ENCODE measurements at places on chromosomes 3 and 15.

GRCh38 chr15:51758645-51759044, 7.2 kb downstream of the TMOD2 start:
- DNase-seq, result no peak

DNA sequence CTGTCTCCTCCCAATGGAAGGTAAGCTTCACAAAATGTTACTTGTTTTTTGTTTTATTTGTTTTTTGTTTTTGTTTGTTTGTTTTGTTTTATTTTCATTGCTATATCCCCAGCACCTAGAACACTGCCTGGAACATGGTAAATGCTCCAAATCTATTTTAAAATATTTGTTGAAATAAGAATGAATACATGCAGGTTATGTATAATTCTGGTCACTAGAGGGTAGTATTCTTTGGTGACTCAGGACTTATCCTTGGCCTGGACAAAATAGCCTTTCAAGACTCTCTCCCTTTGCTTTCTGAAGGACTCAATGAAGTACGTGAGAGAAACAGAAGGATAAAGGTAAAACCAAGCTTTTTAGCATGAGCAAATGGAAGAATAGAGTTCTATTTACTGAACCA, 46.9 kb upstream of the PPP2R3A start:
- no peak for DNase-seq

- DNase-seq, result no peak
Measured at GRCh38 chr3:110846971-110847370, 224.6 kb upstream of the NECTIN3 start.

DNA sequence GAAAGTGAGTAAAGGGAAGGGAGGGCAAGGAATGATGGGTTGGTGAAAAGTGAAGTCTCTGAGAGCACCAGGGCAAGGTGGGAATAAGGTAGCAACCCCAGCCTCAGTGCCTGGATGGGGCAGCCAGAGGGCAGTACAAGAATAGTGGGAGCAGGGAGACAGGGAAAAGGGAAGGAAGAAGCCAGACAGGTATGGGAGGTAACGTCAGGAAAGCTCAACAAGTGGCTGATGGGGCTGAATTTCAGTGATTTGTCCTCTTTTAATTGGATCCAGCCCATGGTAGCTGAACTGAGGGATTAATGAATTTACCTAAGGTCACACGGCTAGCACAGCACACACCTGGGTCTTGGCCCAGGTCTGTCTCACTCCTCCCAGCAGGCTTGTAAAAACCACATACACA, 12.6 kb downstream of the RORA start:
- DNase-seq, result no peak

GRCh38 chr15:25783607-25784540, 79.3 kb downstream of the ATP10A start:
- DNase-seq, result peak; percentile 22

- DNase-seq, result no peak
Measured at GRCh38 chr3:71138410-71138809, 445.1 kb downstream of the FOXP1 start.

- DNase-seq, result no peak
Measured at GRCh38 chr3:155208183-155208800, 85.2 kb downstream of the STRIT1 start.

- DNase-seq, result no peak
Measured at GRCh38 chr15:60941448-60941847, 287.7 kb downstream of the RORA start.

DNA sequence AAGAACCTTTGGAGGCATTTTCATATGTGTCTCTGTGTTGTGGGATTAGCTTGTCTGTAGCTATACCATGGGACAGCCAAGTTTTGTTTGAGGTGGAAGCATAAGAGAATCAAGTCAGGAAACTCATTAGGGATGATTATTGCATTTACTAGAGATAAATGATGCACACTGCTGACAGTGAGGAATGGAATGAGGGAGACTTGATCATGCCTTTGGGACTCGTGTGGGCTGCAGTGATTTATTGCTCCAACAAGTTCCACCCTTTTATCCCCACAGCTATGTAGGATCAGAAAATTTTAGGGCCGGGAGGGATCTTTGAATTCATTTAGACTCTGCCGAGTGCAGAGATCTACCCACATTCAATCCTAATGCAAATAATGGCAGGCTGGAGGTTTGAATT, 16.3 kb downstream of the ZNF385D start:
- no peak for DNase-seq

- DNase-seq, result no peak
Measured at GRCh38 chr3:197356275-197356674, 57.9 kb upstream of the DLG1 start.

- DNase-seq, result no peak
Measured at GRCh38 chr3:126399351-126399735, 4.6 kb downstream of the CFAP100 start.

GRCh38 chr3:46471371-46471914, 6.7 kb upstream of the LTF start:
- no peak for DNase-seq

GRCh38 chr15:39583596-39584265, 2.9 kb downstream of the THBS1 start:
- peak; percentile 32 for DNase-seq

- no peak for DNase-seq
Measured at GRCh38 chr15:39585389-39585841, 4.5 kb downstream of the THBS1 start.

- no peak for DNase-seq
Measured at GRCh38 chr3:101943029-101943428, 93.7 kb downstream of the NFKBIZ start.

GRCh38 chr15:72339777-72340177, 19.8 kb upstream of the CELF6 start:
- no peak for DNase-seq

- DNase-seq, result no peak
Measured at GRCh38 chr3:100717063-100717462, 7.8 kb downstream of the TFG start.

DNA sequence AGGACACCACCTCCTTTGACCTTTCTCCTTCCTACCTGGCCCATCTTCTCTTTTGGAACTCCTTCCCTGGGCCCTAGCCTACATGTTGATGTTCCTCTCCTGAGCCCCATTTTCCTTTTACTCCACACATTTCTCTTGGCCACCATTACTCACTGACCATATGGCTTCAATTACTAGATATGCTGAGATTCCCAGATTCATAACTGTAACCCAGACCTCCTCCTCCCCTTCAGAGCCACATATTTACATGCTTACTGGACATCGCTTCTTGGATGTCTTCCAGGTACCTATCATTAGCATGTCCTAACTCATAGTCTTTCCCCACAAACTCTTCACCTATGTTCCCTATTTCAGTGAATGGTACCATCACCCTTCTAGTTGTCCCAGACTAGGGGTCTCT, 24.4 kb upstream of the TRIM59 start:
- DNase-seq, result no peak

- no peak for DNase-seq
Measured at GRCh38 chr3:127566833-127567232, 23.7 kb downstream of the TPRA1 start.

- DNase-seq, result no peak
Measured at GRCh38 chr15:45276831-45277230, 24.8 kb downstream of the SLC28A2 start.

DNA sequence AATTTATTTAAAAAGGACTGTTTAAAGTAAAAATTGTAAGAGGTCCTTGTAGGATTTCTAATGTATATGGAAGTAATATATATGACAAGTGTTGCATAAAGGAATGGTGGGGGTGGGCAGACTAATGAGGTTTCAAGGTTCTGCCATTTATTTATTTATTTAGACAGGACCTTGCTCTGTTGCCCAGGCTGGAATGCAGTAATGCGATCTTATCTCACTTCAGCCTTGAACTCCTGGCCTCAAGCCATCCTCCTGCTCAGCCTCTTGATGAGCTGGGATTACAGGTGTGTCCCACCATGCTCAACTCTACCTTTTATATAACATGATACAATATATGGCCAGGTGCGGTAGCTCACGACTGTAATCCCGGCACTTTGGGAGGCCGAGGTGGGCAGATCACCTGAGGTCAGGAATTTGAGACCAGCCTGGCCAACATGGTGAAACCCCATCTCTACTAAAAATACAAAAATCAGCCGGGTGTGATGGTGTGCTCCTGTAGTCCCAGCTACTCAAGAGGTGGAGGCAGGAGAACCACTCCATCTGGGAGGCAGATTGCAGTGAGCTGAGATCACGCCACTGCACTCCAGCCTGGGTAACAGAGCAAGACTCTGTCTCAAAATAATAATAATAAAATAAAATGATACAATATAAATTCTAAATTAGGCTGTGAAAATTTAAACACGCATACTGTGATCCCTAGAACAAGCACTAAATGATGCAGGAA, 33.8 kb upstream of the IGF2BP2 start:
- no peak for DNase-seq

GRCh38 chr3:21117370-21117769, 633.6 kb downstream of the ZNF385D start:
- no peak for DNase-seq

- no peak for DNase-seq
Measured at GRCh38 chr3:37944391-37944842, 46.2 kb upstream of the VILL start.

DNA sequence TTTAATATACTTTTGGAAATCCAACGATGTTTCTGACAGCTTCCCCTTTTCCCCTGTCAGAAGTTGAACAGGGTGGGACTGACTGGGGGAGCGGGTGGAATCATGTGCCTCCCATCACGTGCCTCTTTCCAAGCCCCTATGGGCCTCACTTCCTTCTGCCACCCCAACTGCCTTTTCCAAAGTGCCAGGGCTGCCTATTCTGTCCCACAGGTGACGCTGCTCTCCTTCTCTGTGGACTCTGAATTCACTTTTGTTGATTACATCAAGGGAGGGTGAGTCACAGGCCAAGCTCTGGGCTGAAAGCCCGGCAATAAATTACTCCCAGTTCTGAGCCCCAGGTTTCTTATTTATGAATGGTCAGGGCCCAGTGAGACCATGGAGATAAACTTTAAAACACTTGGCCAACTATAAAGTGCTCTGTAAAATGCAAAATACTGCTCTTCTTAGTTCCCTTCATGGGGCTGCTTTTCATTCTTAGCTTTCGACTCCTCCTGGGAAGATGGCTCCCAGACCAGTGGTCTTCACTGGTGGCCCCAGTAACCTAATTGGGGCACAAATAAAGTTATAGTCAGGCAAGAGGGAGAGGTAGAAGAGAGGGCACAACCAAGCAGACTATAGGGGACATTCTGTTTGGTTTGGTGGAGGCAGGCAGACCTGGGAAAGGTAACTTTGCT, 12.3 kb downstream of the CPNE9 start:
- no peak for DNase-seq

- no peak for DNase-seq
Measured at GRCh38 chr3:167941234-167941995, 154.3 kb downstream of the GOLIM4 start.

- no peak for DNase-seq
Measured at GRCh38 chr3:42660898-42661297, 7.4 kb downstream of the ZBTB47 start.

GRCh38 chr3:120100711-120101110, 6.5 kb upstream of the GSK3B start:
- no peak for DNase-seq

GRCh38 chr15:47618241-47618640, 99.1 kb upstream of the SEMA6D start:
- no peak for DNase-seq

GRCh38 chr3:73481888-73482287, 142.9 kb downstream of the PDZRN3 start:
- no peak for DNase-seq

DNA sequence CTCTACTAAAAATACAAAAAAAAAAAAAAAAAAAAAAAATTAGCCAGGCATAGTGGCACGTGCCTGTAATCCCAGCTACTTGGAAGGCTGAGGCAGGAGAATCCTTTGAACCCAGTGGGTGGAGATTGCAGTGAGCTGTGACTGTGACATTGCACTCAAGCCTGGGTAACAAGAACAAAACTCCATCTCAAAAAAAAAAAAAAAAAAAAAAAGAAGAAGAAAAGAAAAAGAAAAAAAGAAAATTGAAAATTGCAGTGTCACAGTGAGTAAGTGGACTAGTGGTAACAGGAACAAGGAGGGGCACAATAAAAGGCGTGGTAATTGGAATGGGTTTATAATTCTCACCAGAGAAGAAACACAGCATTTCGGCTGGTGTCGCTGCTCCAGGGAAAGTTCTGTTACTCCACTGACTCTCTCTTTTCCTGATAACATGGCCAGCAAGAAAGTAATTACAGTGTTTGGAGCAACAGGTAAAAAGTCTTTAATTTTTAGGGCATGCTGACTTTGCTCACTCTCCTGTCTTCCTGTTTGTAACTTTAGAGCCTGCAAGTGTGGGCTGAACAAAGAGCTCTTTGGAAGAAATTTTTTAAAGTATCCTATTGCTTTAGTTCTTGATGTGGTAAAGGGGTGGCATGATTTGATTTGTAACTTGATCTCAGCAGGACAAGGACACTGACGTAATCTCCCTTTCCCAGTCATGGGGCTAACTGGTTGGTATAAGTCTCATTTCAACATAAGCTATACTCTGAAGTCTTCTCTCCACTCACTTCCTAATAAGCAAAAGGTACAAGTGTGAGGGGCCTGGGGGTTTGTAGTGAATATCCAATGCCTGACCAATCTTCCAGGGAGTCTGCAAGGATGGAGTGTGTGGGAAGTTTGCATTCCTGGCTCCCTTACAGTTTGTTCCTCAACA, 22.1 kb upstream of the TRA2B start:
- DNase-seq, result no peak

DNA sequence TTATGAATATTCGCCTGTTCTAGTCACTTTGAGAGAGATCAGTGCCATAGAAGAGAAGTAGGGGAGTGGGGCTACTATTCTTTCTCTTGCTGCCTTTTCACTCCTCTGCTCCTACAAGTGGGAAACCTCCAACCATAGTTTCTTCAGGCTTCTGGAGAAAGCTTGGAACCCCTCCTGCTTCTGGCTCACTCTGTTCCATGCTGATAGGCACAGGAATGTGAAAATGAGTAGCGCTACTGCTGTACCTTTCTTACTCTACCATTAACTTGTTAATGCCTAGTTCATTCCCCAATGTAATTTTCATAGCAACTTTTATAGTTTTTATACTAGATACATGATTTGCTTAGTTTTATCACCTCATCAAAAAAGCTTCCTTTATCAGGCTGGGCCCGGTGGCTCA, 26.7 kb upstream of the JMJD7 start:
- DNase-seq, result no peak

DNA sequence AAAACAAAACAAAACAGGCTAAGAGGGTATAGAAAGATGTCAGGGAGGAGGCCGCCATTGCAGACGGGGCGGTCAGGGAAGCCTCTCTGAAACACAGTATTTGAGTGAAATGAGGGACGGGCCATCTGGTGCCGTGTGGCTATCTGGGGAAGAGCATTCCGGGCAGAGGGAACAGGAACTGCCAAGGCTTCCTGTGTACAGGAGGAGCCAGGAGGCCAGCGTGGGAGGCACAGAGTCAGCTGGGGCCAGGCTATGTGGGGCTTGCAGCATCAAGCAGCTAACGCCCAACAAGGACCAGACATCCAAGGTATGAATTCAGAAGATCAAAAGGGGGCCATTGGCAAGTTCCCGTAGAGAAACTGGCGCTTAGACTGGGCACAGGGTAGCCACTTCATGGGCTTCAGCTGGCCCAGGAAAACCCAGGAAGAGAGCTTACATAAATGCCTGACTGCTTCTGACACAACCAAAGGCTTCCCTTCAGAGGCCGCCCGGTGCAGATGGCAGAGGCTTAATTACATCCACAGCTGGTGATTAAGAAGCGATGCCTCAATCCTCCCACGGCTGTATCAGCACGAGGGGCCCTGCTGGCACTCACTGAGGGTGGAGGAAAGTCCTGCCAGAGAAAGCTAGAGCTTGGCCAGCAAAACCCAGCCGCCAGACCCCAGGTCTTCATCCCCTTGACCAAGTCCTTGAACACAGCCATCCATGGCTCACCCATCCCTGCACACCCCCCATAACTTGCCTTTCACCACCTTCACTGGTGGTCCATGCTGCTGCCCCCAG, 144.9 kb downstream of the MEGF11 start:
- no peak for DNase-seq

Measured in stimulated activated CD4-positive, alpha-beta T cell treated with anti-CD3 and anti-CD28 coated beads, Interleukin-4, amount 100 ng/mL, for 48 hours (primary cell).